ENCODE measurements at places on chromosomes 4 and X.

GRCh38 chr4:126973201-126973600 is 659.6 kb upstream of the INTU start:
- DNase-seq = no peak

- peak; percentile 33 for DNase-seq
Measured at GRCh38 chrX:98299785-98300184, 1416.1 kb downstream of the RPA4 start.

- DNase-seq = peak; percentile 95
Measured at GRCh38 chr4:141375855-141376254, 155.2 kb downstream of the ZNF330 start.

- DNase-seq = no peak
Measured at GRCh38 chr4:147980586-147980985, 248.7 kb downstream of the ARHGAP10 start.

- no peak for DNase-seq
Measured at GRCh38 chr4:120070196-120070595, 3.5 kb upstream of the MAD2L1 start.

DNA sequence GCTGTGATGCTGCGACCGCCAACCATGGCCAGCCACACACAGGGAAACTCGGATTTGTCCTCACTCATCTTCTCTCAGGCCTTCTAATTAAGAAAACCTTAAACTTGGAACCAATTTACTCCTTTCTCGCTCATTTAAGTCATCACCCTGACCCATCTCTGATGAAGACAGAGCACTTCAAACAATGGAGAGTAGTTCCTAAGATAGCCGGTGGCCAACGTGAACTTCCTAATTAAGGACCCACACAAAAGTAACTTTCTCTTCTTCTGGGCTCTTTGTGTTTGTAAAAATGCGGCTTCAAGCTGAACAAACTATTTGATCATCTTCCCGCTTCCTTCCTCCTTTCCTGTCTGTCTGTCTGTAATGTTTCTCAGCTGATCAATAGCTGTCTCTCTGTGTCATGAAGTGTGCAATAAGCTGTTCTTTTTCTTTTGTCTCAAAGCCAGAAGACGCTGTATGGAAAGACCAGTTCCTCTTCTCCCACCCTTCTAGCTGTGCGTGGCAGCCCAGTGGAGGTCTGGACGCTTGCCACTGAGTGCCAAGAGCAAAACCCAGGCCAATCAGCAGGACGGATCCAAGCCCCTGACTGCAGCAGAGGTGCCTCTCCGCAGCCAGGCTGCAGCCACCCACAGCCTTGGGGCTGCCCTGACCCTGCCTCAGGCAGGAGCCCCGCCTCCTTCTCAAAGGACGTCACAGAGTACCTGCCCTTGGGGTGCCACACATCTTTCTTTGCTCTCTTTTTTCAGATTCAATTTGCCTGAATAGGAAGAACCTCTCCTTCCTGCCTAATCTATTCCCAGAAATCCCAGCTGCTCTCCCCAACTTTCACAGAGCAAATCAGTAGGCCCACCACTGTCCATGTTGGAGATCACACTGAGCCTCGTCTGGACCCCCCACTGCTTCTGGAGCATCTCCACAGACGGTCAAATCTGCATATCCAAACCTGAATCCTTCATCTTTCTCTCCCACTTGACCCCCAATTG is 59.3 kb downstream of the MAML3 start:
- DNase-seq = peak; percentile 69

DNA sequence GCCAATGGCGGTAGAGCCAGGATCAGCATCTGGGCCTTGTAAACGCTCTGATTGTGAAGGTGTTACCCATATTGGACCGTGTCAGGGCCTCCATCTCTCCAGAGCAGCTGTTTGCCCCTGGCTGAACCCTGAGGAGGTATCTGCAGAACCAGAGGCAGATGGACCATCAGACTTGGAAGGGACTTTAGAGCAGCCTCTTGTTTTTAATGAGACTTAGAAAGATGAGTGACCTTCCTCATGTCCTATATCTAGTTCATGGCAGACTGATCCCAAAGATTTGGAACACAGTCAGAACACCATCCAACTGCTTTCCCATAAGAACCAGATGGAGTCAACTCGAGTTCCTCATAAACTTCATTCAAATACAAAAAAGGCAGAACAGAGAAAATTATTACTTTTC is 135.1 kb upstream of the MSX1 start:
- DNase-seq = no peak

GRCh38 chrX:105696870-105697269 is 125.5 kb upstream of the NRK start:
- no peak for DNase-seq

GRCh38 chr4:169313732-169314131 is 43.0 kb upstream of the SH3RF1 start:
- DNase-seq = no peak

DNA sequence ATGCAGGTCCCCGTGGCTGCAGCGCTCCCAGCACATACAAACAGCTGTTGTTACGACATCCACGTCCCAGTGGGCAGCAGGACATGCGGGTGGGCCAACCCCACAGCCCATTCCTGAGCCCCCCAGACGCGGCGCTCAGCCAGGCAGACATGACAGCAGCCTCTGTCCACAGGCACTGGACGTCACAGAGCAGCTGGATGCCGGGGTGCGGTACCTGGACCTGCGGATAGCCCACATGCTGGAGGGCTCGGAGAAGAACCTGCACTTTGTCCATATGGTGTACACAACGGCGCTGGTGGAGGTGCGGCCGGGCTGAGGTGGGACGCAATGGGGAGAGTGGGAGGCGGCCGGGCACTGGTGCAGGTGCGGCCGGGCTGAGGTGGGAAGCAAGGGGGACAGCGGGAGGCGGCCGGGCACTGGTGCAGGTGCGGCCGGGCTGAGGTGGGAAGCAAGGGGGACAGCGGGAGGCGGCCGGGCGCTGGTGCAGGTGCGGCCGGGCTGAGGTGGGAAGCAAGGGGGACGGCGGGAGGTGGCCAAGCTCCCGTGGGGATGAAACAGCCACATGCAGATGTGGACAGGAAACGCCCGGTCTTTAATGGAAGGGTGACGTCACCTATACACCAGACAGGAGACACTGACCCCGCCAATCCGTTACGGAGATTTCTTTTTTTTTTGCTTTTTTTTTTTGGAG is 9.4 kb downstream of the PLCXD1 start:
- no peak for DNase-seq

DNA sequence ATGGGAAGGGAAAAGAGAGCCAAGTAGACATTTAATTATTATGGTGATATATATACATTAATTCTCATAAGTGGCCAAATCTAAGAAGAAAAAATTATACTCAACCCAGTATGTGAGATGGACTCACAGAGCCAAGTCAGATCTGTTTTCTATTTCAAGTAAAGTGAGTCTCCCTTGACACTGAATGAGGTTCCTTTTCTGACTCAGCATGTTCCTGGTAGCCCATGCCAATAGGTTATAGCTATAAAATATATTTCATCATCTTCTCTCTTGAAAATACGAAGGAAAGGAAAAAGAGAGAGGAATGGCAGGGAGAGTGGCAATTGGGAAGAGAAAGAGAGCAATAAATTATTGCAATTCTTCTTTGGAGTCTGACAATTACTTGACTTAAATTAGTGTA is 68.8 kb upstream of the GRIA2 start:
- DNase-seq = no peak

DNA sequence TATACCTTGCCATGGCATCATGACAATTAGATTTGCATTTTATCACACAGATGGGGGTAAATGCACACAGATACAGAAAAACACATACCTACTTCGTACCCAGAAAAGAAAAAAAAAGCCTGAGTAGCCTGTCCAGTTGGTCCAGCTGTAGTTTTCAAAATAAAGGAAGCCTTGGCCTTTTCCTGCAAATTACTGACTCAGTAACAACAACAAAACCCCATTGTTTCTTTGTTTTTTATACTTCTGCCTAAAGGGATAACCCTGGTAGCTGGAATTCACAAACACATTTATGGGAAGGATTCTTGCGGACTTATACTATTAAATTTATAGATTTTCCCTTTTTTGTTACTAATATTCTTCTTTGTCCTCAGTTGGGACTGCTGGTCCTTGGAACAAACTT is 156.4 kb upstream of the PCDH10 start:
- DNase-seq = no peak

- DNase-seq = no peak
Measured at GRCh38 chr4:11469650-11470437, 41.1 kb upstream of the HS3ST1 start.

GRCh38 chrX:39756086-39756883 is 341.5 kb downstream of the BCOR start:
- DNase-seq = no peak

- no peak for DNase-seq
Measured at GRCh38 chr4:38105475-38106220, 145.4 kb downstream of the PTTG2 start.

DNA sequence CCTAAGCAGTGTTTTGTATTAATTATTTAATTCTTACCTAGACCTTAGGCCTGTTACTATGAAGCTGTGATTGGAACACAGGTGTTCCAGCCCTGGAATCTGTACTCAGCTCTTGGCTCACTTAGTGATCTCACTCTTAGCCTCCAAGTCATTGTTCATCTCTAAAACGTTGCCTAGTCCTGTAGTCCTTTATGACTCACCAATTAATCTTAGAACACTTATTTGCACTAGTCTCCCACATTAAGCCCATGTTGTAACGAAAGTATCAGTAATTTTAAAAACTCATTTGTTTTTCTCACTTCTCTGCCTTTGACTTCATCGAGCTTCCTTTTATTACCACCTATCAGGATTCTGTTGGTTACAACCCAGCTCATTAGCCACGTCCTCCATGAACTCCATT is 1224.7 kb upstream of the TENM3 start:
- no peak for DNase-seq

DNA sequence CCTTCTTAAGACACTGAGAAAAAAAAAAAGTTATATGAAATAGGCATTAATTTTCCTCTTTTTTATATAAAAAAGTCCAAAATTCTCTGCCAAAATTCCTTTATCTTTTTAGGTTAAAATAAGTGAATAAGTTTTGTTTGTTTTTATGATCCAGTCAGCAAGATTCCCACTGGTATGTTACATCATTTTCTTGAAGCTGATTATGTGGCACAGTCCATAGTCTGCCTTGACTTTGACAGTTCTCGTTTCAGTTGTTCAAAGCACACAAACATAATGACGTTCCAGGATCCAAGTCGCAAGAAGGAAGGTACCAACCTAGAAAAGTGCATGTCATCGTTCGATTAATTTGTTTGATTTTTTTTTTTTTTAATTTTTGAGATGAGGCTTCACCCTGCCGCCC is 9.1 kb downstream of the UCP1 start:
- no peak for DNase-seq

DNA sequence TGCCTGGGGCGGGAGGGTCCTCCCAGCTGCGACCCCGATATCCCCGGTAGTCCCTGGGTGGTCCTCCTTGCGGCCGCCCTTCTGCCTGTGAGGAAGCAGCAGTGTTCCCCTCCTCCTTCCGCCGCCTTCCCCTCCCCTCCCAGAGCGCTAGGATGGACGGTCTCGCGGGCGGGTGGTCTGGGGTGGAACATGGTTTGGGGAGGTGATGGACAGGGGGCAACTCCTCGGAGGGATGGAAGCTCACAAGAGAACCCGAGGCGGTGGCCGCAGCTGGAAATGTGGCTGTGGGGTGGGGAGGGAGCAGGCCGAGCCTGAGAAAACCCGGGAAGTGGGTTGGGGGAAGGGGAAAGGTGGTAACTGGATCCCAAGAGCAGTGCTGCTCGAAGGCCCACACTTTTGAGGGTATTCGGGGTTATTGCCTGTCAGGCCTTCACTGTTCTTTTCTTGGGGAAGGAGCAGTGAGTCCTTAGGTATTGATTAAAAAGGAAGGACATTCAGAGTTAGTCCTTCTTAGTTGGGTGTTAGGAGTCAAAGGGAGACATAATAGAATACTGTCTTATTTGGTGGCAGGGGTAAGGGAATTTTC is 581 bp downstream of the UBE2K start:
- DNase-seq = peak; percentile 27

DNA sequence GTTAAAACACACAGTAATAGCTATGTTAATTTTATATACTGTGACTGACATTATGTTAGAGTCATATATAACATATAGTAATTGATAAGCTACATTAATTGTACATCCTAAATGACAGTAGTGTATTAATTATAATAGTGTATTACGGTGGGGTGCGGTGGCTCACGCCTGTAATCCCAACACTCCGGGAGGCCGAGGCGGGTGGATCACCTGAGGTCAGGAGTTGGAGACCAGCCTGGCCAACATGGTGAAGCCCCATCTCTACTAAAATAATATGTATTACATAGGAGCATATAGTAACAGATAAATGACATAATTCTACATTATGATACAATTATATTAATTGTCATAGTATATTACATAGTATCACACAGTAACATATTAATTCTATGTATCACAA is 12.2 kb downstream of the ASMTL start:
- no peak for DNase-seq

DNA sequence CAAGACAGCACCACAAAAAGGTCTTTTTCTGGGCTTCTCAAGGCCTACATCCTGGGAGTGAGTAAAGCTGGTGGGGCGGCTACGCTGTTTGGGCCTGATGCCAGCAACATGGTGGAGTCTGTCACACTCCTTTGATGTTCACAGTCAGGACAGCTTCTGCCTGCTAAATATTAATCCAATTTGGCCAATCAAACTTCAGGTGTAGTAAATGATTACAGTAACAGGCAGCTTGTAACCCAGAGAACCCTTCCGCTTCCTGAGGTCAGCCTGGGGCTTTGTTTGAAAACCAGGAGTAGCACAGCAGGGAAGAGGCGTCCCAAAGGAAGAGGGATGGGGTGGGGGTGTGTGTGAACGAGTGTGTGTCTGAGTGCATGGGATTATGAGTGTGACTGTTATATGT is 220.4 kb downstream of the MAML3 start:
- DNase-seq = no peak

GRCh38 chrX:18891548-18891945 is 92.4 kb downstream of the PHKA2 start:
- DNase-seq = no peak

GRCh38 chr4:52873191-52873590 is 11.1 kb downstream of the RASL11B start:
- peak; percentile 33 for DNase-seq

- peak; percentile 2 for DNase-seq
Measured at GRCh38 chrX:39519030-39519488, 578.7 kb downstream of the BCOR start.

DNA sequence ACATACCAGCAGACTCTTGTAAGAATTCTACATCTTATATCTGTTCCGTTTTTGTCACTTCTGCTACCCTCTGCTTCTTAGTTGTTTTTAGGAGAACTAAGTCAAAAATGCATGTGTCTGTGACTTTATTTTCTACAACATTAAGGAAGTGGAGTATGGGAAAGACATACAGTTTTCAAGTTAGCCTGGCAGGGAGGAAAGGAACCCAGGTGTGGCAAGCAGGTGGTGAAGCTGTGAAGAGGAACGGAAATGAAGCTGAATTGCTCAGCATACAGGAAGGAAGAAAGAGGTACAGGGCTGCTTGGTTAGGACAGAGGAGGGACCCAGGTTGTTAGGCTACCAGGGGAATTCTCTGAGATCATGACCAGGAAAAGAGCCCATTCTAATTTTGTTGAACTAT is 9.4 kb downstream of the GPRIN3 start:
- no peak for DNase-seq
